ENCODE measurements at places on chromosomes 6 and 20. TPM values are rescaled to one million over a fixed set of nuclear protein-coding genes. Genes with fewer than 3 reads are reported as not detected.

Gene LAMA2
- 45.2 TPM for total RNA-seq

Gene WFDC12
- not detected for total RNA-seq

- H3K4me1 ChIP-seq: peaks cover 13% of the 10 kb centered on the region
- DNase-seq: peak; percentile 89
- peak overlapping the region; percentile 92 for H3K27ac ChIP-seq
- peak overlapping the region; percentile 62 for H3K4me3 ChIP-seq
- H3K27me3 ChIP-seq: no peaks in the 10 kb centered on the region
These were observed 108.2 kb downstream of the HFE start for GRCh38 chr6:26195376-26195923.

- no peak overlapping the region for H3K27ac ChIP-seq
- H3K27me3 ChIP-seq: no peaks in the 10 kb centered on the region
- H3K36me3 ChIP-seq: peaks cover 30% of the 10 kb centered on the region
- H3K4me1 ChIP-seq: no peaks in the 10 kb centered on the region
These were observed 32.9 kb downstream of the ASXL1 start for GRCh38 chr20:32391003-32391402.

GRCh38 chr6:31660381-31661261 is at the start of gene C6orf47:
TSS of gene C6orf47 (minus strand) at chr6:31660778. CDS start at chr6:31659947, 831 bp downstream.
- peak within 1 kb of the TSS; percentile 79 for H3K4me3 ChIP-seq
- peak; percentile 57 for DNase-seq
- peaks cover 45% of the 10 kb centered on the region for H3K4me1 ChIP-seq
- peak within 1 kb of the TSS; percentile 88 for H3K27ac ChIP-seq

Gene AIF1
- 1.7 TPM for total RNA-seq

Measured in ascending aorta (tissue), 2 donors.